Activated T-helper 2 cell treated with anti-CD3 and anti-CD28 coated beads, Interferon-gamma antibody, Interleukin-2, Interleukin-4, amounts not matched to agents 10 μg/mL and 5 μg/mL and 100 μg/mL, durations not matched to agents 14 hours and 24 hours and 36 hours (primary cell): ENCODE measurements at places on chromosomes 5 and 9.

- H3K4me3 ChIP-seq = no peak overlapping the region
- DNase-seq = no peak
- H3K27me3 ChIP-seq = peaks cover 51% of the 10 kb centered on the region
- H3K27ac ChIP-seq = no peak overlapping the region
- peaks cover 5% of the 10 kb centered on the region for H3K36me3 ChIP-seq
- H3K4me1 ChIP-seq = peaks cover 27% of the 10 kb centered on the region
Observed at GRCh38 chr9:93960971-93961841, 6.1 kb upstream of the BARX1 start.

DNA sequence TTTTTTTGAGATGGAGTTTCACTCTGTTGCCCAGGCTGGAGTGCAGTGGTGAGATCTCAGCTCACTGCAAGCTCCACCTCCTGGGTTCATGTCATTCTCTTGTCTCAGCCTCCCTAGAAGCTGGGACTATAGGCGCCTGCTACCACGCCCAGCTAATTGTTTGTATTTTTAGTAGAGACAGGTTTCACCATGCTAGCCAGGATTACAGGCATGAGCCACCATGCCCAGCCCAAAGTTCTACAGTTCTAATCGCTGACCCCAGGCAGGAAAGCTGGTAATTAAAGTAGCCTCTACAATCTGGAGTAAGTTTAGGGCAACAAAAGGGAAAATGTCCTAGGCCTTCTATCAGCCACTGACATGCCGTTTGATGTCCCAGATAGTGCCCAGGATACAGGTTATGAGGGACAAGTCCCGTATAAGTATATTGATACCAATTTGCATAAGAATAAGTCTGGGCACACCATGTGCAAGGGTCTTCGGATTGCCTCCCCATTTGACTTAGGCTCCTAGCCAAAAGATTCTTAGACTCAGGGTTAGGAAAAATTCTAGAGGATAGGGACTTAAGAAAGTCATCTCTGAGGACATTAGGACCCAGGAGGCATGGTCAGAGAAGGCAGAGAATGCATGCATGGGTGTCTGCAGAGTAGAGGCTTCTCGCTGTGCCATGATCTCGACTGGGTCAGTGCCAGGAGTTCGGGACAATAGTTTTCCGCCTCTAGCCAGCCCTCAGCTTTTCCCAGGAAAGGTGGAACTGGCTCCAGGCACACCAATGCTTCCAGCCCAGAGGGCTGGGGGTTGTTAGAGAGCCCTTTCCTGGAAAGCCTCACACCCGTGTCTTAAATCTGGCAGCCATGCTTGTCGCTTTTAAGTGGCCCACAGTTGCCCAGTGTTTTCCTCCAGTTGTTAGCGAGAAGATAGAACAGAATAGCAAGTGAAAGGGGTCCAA is 1111.1 kb downstream of the TAF11L14 start:
- H3K27me3 ChIP-seq = no peaks in the 10 kb centered on the region
- H3K4me1 ChIP-seq = peaks cover 55% of the 10 kb centered on the region
- H3K27ac ChIP-seq = peak overlapping the region; percentile 95
- H3K4me3 ChIP-seq = peak overlapping the region; percentile 89
- peaks cover 23% of the 10 kb centered on the region for H3K36me3 ChIP-seq
- DNase-seq = peak; percentile 37

GRCh38 chr5:160968480-160968879 is 116.5 kb upstream of the ATP10B start:
- H3K27me3 ChIP-seq = peaks cover 1% of the 10 kb centered on the region
- H3K36me3 ChIP-seq = no peaks in the 10 kb centered on the region
- H3K27ac ChIP-seq = no peak overlapping the region
- no peaks in the 10 kb centered on the region for H3K4me1 ChIP-seq
- no peak for DNase-seq

GRCh38 chr9:106862821-106863720 is at the start of gene ZNF462:
TSS of gene ZNF462 (plus strand) at chr9:106863166. CDS start at chr9:106923384, 60,218 bp downstream.
- no peak for DNase-seq

DNA sequence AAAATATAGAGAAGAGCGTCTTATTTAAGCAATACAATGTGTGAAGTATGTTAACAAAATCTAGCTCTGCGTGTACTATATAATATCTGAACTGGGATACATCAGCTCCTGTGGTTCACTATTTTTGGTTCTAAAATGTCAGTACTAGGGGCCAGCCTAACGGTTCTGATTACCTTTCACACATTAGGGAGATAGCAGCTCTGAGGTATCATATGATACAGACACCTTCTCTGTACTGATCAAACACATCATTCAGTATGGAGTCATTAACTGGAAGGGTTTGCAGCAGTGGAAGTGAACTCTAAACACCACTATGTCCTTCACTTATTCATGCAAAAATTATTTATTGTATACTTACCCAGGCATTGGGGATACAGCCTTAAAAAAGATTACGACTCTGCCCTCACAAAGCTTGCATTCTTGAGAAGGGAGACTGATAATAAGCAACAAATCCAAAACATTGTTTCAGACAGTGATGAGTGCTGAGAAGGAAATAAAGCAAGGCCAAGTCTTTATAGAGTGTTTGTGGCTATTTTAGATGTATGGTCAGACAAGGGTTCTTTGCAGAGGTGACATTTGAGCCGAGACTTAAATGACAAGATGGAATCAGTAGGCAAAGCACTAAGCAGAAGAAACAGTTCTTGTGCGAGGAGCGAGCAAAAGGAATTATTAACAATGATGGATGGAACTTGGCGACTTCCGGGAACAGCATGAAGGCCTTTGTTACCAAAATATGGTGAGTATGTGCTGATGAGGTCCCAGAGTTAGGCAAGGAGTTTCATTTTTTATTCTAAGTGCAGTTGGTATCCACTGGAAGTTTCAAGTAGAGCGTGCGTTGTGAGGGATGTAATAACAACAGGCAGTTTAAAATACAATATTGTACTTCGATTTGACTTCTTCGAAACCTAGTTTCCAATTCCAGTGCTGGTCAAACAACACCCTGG is 1.8 kb upstream of the LNPEP start:
- H3K36me3 ChIP-seq = peaks cover 23% of the 10 kb centered on the region
- peak overlapping the region; percentile 88 for H3K4me3 ChIP-seq
- peaks cover 58% of the 10 kb centered on the region for H3K4me1 ChIP-seq
- DNase-seq = peak; percentile 27
- no peaks in the 10 kb centered on the region for H3K27me3 ChIP-seq

GRCh38 chr5:107092695-107093094 is 578.0 kb downstream of the EFNA5 start:
- H3K36me3 ChIP-seq = no peaks in the 10 kb centered on the region
- H3K4me3 ChIP-seq = no peak overlapping the region
- DNase-seq = no peak
- H3K27ac ChIP-seq = no peak overlapping the region
- no peaks in the 10 kb centered on the region for H3K4me1 ChIP-seq

DNA sequence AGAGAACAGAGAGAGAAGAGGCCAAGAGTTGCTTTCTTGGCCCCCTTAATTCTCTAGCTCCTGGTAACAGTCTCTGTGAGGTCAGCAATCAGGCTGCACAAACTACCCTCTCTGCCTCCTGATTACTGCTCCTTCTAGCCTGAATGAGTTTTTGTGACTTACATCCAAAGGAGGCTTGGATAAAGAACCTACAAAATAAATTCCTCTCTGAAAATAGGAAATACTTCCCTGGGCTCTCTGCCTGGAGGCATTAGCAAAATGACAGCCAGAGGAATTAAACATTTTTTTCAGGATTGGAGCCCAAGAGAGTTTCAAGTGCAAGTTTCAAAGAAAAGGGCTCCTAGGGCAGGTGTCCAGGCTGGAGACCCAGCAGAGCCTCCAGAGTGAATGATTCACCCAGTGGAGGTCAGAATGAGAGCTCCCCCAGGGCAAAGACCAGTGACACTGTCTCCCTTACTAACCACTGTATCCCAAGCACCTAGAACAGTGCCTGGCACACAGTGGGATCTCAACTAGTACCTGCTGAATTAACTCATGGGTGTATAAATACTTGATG is 162.5 kb downstream of the SPOCK1 start:
- no peak overlapping the region for H3K27ac ChIP-seq
- no peaks in the 10 kb centered on the region for H3K36me3 ChIP-seq
- DNase-seq = no peak
- no peak overlapping the region for H3K4me3 ChIP-seq
- H3K27me3 ChIP-seq = no peaks in the 10 kb centered on the region
- no peaks in the 10 kb centered on the region for H3K4me1 ChIP-seq

- no peak for DNase-seq
- no peak overlapping the region for H3K27ac ChIP-seq
- H3K36me3 ChIP-seq = peaks cover 37% of the 10 kb centered on the region
Observed at GRCh38 chr9:79644601-79645000, 72.8 kb downstream of the TLE4 start.

GRCh38 chr5:80509362-80509761 is 21.5 kb downstream of the FAM151B start:
- DNase-seq = no peak
- H3K36me3 ChIP-seq = no peaks in the 10 kb centered on the region
- no peaks in the 10 kb centered on the region for H3K27me3 ChIP-seq
- H3K4me3 ChIP-seq = no peak overlapping the region
- H3K27ac ChIP-seq = no peak overlapping the region
- H3K4me1 ChIP-seq = no peaks in the 10 kb centered on the region

GRCh38 chr9:81382281-81382680 is 307.1 kb downstream of the TLE1 start:
- H3K4me1 ChIP-seq = no peaks in the 10 kb centered on the region
- H3K27me3 ChIP-seq = no peaks in the 10 kb centered on the region
- DNase-seq = no peak
- no peak overlapping the region for H3K27ac ChIP-seq

GRCh38 chr5:153537207-153537606 is 46.7 kb downstream of the GRIA1 start:
- H3K27me3 ChIP-seq = no peaks in the 10 kb centered on the region
- no peak for DNase-seq
- no peaks in the 10 kb centered on the region for H3K36me3 ChIP-seq
- no peaks in the 10 kb centered on the region for H3K4me1 ChIP-seq

GRCh38 chr5:18772475-18772874 is 1138.2 kb downstream of the TAF11L14 start:
- no peak for DNase-seq
- H3K4me3 ChIP-seq = no peak overlapping the region
- H3K36me3 ChIP-seq = no peaks in the 10 kb centered on the region
- no peak overlapping the region for H3K27ac ChIP-seq

DNA sequence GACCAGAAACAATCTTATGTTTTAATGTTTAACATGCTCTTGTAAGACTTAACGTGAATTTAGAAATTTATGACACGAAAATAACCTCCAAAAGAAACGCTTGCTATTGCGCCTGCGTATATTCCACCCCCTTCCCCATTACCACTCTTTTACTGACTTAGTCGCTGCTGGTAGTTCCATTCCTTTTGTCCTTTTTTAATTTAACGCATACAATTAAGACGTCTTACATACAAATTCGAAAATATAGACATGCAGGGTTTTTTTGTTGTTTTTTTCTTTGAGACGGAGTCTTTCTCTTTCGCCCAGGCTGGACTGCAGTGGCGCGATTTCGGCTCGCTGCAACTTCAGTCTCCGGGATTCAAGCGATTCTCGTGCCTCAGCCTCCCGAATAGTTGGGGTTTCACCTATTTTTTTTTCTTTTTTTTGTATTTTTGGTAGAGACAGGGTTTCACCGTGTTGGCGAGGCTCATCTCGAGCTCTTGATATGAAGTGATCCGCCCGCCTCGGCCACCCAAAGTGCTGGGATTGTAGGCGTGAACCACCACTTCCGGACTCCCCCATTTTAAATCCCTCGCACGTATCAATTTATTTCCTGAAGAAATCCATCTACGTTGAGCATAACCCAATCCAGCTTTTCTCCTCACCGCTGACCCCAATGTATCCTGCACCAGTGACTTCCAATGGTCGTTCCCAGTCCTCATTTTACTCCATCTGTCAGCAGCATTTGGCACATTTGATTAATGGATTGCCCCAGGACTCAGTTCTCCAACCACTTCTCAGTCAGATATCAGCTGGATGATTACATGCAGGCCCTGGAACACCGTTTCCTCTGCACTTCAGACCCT is 684 bp upstream of the MED7 start:
- H3K27ac ChIP-seq = peak overlapping the region; percentile 97
- peak overlapping the region; percentile 97 for H3K4me3 ChIP-seq
- peak; percentile 43 for DNase-seq
- H3K36me3 ChIP-seq = peaks cover 36% of the 10 kb centered on the region
- H3K27me3 ChIP-seq = no peaks in the 10 kb centered on the region

DNA sequence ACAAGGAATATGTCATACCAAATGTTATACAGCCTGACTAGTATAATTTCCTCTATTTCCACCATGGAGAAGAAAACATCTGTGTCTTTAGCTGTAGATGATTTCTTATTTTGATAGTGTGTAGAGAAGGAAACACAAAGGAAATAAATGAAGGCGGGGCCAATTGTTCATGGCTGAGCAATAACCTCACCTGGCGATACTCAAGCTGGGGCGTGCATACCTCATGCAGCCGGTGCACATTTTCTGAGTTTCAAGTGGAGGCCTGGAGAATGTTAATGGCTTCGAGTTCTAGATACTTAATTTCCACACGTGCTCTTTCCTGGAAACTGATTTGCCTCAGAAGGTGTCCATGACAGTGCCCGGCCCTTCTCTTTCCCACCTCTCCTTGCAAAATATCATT is 127.4 kb upstream of the TAF11L2 start:
- no peaks in the 10 kb centered on the region for H3K36me3 ChIP-seq
- H3K27ac ChIP-seq = no peak overlapping the region
- no peak for DNase-seq
- no peaks in the 10 kb centered on the region for H3K27me3 ChIP-seq
- H3K4me1 ChIP-seq = no peaks in the 10 kb centered on the region
- H3K4me3 ChIP-seq = no peak overlapping the region

- H3K4me1 ChIP-seq = no peaks in the 10 kb centered on the region
- H3K27me3 ChIP-seq = no peaks in the 10 kb centered on the region
Observed at GRCh38 chr9:69433392-69433791, 108.4 kb downstream of the ENTREP1 start.

- DNase-seq = no peak
- H3K27me3 ChIP-seq = no peaks in the 10 kb centered on the region
- no peaks in the 10 kb centered on the region for H3K36me3 ChIP-seq
- no peak overlapping the region for H3K4me3 ChIP-seq
- H3K27ac ChIP-seq = no peak overlapping the region
Observed at GRCh38 chr9:104319685-104320084, 184.4 kb upstream of the OR13F1 start.

DNA sequence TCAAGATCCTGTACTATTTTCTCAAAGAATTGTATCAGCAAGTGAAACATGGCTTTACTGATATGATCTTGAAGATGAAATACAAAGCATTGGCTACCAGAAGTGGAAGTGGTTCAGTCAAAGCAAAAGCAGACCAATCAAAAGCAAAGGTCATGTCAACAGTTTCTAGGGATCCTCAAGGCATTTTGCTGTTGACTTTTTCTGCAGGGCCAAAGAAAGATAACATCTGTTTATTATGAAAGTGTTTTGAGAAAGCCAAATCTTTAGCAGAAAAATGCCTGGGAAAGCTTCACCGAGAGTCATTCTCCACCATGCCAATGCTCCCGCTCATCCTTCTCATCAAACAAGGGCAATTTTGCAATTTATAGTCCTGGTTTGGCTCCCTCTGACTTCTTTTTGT is 90.3 kb upstream of the ACO1 start:
- no peaks in the 10 kb centered on the region for H3K27me3 ChIP-seq
- no peaks in the 10 kb centered on the region for H3K36me3 ChIP-seq
- no peaks in the 10 kb centered on the region for H3K4me1 ChIP-seq
- DNase-seq = no peak
